ENCODE measurements at places on chromosomes 2 and 18.

GRCh38 chr2:126359494-126359893 is 296.5 kb upstream of the GYPC start:
- DNase-seq = no peak

- no peak for DNase-seq
These were observed 1074.8 kb upstream of the CDH2 start for GRCh38 chr18:29251681-29252080.

DNA sequence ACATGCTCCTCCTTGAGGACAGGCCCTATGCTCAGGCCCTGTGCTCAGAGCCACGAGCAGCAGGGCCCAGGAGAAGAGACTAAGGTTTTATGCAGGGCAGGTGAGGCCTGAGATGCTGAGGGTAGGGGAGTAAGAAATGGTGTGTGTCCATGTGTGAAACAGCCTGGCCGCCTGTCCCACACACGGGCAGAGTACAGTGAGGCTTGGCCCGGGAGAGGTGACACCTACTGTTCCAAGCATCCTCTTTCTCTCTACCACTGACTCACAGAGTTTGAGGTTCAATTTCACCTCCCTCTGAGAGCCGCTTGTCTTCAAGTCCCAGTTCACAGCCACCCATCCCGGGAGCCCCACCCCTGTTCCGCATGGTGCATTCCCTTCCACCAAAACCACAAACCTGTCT is 54.1 kb downstream of the ADNP2 start:
- DNase-seq = no peak

- peak; percentile 67 for DNase-seq
These were observed 67.4 kb downstream of the STEAP3 start for GRCh38 chr2:119290859-119291587.

- no peak for DNase-seq
These were observed 16.7 kb downstream of the LANCL1 start for GRCh38 chr2:210459880-210460279.

DNA sequence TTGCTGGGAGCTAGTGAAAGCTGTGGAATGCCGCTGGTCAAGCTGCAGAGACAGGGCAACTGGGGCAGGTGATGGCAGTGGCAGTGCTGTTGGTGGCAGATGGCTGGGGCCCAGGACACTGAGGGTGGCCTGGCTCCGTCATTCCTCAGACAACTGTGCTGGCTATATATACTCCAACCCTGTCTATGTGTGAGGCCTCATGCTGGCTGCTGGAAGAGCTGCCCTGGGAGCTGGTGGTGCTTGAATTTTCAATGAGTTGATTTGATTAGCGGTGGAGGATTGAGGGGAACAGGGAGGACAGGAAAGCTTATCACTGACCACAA is 66.5 kb upstream of the TMEM200C start:
- no peak for DNase-seq

- no peak for DNase-seq
These were observed 6.9 kb upstream of the EPB41L5 start for GRCh38 chr2:120005834-120006521.

DNA sequence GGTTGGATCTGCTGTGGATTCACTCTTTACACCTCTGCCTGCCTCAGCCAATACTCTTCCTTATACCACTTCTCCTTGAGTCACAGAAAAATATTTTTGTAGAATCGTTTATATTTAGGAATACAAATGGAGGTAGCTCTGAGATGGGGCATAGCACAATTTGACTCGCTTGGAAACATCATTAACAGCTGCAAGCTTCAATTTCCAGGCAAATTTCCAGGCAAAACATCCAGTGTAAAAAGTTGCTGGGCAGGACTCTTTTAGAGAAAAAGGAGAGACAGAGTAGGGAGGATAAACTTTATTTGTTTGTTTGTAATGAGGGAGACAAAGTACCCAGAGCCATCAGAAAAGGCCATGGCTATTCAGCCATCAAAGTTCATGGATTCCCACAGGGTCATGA is 74.4 kb upstream of the SOX11 start:
- no peak for DNase-seq

DNA sequence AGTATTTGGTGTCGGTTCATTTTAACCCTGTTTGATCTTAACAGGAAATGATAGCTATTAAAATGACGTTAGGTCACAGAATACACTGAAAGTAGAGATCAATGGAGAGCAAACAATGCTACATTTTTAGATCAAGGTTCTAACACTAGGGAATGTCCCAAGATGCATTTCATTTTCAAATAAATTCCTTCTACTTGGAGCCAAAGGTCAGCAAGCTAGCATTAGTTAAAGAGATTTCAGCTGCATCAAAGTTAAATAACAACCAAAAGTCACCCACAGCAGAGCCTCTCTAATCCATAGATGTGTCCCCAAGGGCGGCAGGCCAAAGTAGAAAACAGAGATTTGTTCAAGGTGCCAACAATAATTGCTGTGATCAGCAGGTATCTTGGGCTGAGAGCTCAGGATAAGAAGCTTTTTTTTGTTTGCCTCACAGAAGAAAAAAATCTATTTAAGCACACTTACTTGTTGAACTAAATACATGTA is 1233.6 kb upstream of the TMEFF2 start:
- DNase-seq = no peak

DNA sequence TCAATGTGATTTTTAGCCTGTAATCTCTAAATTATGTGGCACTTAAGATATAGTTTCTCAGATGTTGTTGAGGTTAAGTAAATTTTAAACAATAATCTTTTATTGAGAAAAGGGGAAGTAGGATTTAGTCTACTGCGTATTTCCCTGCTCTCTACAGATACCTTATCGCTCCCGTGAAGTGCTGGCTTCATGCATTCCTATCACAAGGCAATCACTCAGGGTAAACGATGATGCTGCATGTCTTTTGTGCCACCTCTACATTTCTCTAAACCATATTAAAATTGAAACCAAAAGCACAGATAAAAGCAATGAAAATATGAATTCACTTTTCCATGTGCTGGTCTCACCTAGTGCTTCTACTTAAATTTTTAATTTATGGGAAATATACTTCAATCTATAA is 14.4 kb upstream of the RPE start:
- no peak for DNase-seq

- DNase-seq = no peak
These were observed 309.5 kb upstream of the LYPD1 start for GRCh38 chr2:132979339-132980093.

- DNase-seq = no peak
These were observed 7.8 kb downstream of the CRACDL start for GRCh38 chr2:98928242-98928641.

GRCh38 chr2:140586379-140586778 is 1544.4 kb downstream of the LRP1B start:
- no peak for DNase-seq

- DNase-seq = no peak
These were observed 18.5 kb upstream of the RBBP8 start for GRCh38 chr18:22914633-22915032.

- DNase-seq = no peak
These were observed 532.1 kb downstream of the FBXO15 start for GRCh38 chr18:73615506-73615905.

- DNase-seq = no peak
These were observed 78.8 kb upstream of the TTC21B start for GRCh38 chr2:166032361-166032760.

GRCh38 chr2:20643060-20643459 is 7.8 kb downstream of the HS1BP3 start:
- DNase-seq = no peak

DNA sequence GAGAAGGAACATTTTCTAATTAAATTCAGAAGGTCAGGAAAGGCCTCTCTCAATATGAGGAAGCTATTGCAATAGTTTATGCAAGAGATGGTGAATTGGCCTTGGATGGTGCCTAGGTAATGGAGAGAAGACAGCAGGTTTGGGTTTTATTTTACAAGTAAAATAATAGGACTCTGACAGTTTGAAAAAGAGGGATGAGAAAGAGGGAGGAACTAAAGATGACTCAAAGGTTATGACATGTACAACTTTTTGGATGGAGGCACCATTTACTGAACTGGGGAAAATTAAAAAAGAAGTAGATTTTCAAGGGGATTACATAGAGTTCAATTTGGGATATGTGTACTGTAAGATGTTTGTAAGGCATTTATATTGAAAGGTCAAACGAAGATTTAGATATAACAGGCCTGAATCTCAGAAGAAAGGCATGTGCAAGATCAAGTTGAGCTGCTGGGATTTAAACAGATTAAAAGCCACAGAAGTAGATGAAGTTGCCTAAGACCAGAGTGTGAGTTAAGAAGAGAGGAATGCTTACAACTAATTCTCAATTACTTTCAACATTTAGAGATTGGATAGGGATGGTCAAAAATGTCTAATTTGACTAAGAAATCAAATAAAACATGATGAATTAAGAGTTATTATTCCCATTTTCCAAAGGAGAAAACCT is 12.3 kb upstream of the ASNSD1 start:
- no peak for DNase-seq

- no peak for DNase-seq
These were observed 23.4 kb downstream of the BCL11A start for GRCh38 chr2:60529785-60530627.

GRCh38 chr2:203562268-203562667 is 27.2 kb upstream of the RAPH1 start:
- DNase-seq = peak; percentile 13

DNA sequence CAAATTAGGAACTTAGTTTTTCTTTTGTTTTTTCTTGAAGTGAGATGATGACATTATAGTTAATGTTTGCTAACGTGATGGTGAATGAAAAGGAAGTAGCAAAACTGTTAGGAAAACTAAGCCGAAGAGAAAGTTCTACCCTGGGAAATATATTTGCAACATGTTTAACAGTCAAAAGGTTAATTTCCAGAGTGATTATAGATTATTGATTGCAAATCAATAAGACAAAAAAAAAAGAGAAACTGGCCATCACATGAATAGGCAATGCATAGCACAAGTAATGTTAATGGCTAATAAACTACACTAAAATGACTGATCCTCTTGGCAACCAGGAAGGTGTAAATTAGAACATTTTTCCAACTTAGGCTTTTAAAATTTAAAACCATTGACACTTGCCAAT is 26.0 kb upstream of the AMMECR1L start:
- no peak for DNase-seq

DNA sequence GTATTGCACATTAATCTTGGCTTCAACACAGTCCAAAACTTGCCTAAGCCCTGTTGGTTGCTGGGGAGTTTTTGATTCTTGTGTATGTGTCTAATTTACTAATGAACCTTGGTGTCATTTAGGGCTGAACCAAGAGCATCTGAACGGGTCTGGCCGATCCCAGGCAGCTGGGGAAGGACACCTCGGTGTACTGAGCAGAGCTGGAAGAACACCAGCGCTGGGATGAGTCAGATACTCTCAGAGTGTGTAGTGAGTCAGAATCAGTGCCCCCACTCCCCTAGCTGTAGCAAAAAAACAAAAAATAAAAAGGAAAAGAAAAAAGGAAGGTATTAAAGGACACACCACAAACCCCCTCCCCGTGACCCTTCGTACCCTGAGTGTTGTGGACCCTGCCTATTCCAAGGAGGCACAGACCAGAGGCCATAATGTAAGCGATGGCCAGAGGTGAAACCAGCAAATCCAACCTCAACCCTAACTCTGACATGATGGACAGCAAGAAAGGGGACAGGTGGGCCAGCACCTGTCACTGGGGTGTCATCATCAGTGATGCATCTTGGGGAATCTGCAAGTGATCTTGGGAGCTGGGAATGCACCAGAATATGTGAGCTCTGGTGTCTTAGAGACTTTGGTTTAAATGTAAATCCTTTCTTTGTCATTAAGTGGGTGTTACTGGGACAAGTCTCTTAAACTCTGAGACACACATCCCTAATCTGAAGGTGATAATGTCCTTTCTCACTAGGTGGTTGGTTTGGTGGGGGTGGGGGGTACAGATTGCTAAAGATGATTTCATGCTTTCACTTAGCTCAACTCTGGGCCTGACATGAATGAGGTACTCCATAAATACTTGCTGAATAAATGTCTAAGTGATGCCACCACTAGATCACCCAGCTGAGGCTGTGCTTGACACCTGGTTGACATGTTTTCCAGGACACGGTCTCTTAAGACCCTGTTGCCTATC is 34.2 kb upstream of the NCOA1 start:
- DNase-seq = peak; percentile 92

DNA sequence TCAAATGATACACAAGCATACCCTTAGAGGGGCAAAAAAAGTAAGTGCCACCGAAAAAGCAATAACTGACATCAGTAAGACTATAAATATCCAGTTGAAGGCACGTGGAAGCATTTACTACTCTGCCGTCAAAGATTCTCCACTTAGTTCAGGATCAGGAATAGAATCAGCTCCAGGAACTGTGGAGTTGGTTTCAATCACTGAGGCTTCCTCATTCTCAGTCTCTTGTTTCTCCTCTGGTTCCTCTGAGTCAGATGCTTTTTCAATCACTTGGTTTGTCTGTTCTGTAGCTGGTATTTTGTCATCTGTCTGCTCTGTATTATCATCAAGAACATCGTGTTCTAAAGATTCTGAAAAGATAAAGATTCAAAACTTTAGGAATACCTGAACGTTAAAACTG is 72.2 kb downstream of the LNPK start:
- peak; percentile 31 for DNase-seq

- no peak for DNase-seq
These were observed 111.5 kb downstream of the CYP26B1 start for GRCh38 chr2:72036173-72036545.

DNA sequence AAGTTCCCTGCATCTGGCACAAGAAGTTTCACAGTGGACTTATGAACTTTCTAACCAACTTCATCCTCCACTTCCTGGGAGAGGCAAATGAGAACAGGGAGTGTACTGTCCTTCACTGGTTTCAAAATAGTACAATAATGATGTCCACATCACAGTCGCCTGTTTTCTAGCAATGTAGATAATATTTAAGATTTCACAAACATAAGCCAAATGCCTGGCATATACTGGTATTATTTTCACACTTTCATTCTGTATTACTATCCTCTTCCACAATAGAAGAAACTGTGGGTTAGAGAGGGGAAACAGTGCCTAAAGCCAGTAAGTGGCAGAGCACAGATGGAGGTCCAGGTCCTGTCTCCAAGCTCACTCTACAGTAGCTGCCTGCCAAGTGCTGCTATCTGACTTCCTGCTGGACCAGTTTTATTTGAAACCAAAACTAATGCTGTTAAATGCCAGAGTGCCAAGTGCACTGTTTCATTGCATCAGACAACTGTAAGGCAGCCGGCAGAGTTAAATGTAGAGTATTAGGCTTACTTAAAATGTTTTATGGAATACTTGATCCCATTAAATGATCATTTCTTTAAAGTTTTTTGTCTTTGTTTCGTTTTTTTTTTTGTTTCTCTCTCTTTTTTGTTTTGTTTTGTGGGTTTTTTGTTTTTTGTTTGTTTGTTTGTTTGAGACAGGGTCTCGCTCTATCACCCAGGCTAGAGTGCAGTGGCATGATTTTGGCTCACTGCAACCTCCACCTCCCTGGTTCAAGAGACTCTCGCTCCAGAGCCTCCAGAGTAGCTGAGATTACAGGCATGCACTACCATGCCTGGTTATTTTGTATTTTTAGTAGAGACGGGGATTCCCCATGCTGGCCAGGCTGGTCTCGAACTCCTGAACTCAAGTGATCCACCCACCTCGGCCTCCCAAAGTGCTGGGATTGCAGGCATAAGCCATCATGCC is 15.1 kb downstream of the COBLL1 start:
- DNase-seq = no peak

All from gastrocnemius medialis (tissue), 4 donors.